NCI-H2081 (cell line): ENCODE measurements at places on chromosomes 13 and 19.

DNA sequence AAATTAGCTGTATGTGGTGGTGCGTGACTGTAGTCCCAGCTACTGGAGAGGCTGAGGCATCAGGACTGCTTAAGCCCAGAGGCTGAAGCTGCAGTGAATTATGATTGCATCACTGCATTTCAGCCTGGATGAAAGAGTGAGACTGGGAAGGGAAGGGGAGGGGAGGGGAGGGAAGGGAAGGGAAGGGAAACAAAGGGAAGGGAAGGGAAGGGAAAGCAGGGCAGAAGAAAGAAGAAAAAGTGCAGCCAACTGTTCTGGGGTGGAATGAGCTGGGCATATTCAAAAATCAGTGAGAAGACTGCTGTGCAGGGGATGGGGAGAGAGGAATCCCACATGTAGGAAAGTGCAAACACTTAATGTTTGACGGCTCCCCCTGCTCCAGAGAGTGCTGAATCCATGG lies 905.5 kb downstream of the UQCRFS1 start:
- DNase-seq: no peak

GRCh38 chr13:85254641-85255040 lies 544.6 kb downstream of the SLITRK6 start:
- no peak for DNase-seq

GRCh38 chr13:21445759-21446158 lies 13.3 kb downstream of the ZDHHC20 start:
- DNase-seq: no peak

DNA sequence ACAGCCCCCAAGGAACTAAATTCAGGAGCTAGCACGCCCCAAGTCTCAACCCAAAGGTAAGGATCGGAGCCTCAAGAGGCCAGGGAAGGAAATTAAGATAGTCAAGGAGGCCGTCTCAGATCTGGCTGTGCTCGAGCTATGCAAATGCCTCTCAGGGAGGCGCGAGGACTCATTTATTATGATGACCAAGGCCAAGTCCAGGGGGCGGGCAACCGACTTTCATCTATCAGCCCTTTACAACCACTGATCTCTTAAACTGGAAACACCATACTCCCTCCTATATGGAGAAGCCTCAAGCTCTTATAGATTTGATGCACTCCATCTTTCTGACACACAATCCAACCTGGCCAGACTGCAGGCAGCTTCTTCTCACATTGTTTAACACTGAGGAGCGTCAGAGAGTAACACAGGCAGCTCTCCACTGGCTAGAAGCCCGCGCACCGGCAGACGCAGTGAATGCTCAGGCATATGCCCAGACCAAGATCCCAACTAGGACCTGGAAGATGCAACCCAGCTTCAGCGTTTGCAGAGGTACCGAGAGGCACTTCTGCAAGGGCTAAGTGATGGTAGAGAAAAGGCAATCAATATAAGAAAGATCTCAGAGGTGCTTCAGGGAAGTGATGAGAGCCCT lies 9.6 kb upstream of the SLC15A1 start:
- DNase-seq: no peak

DNA sequence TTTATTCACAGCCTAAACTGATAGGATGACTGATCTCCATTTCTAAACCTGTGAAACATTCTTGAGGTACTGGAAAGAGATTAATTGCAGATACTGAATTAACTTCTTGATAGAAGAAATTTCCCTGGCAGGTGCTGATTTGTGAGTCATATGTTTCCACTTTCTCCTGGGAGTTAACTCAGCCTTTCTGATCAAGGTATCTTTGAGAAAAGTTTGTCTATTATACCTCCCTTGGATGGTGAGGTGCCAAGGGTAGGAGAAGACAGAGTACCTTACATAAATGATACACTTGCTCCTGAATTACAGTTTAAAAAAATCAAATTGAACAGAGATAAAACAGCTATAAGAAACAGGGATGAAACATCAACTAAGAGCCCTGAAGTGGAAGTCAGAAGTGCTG lies 123.0 kb downstream of the RGCC start:
- no peak for DNase-seq

DNA sequence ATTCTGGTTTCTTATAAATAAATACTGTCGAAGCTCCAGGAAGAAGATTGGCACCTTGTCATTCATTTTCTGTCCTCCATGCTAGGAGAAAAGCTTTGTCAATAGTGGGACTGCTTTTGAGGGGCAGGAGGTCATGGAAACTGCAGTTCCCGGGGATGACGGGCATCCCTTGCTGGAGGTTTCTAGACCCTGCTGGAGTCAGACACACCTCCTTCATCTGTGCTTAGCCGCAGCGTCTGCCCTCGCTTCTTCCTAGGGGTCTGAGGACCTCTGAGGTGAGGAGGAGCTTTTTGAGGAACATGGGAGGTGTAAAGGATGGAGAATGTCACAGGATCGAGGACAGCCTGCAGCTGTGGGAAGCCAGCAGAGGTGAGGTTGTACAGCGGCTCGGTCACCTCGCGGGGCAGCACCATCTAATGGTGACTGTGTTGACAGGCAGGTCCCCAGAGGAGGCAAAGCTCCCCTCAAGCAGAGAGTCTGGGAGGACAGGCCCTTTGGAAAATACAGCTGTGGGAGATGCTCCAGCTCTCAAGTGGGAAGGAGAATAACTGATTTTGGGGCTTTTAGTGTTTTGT lies 172.7 kb upstream of the RNF113B start:
- no peak for DNase-seq

- DNase-seq: no peak
Measured at GRCh38 chr13:28527629-28528028, 32.7 kb upstream of the FLT1 start.

- no peak for DNase-seq
Measured at GRCh38 chr13:52983836-52984235, 44.8 kb upstream of the OLFM4 start.
